ACHN (cell line): ENCODE measurements at places on chromosomes 5 and 9.

- no peak for DNase-seq
Measured at GRCh38 chr9:130782886-130783530, 52.0 kb upstream of the ABL1 start.

- no peak for DNase-seq
Measured at GRCh38 chr5:73971326-73971725, 345.3 kb downstream of the ARHGEF28 start.

- DNase-seq = no peak
Measured at GRCh38 chr5:147371290-147371689, 136.5 kb downstream of the STK32A start.

DNA sequence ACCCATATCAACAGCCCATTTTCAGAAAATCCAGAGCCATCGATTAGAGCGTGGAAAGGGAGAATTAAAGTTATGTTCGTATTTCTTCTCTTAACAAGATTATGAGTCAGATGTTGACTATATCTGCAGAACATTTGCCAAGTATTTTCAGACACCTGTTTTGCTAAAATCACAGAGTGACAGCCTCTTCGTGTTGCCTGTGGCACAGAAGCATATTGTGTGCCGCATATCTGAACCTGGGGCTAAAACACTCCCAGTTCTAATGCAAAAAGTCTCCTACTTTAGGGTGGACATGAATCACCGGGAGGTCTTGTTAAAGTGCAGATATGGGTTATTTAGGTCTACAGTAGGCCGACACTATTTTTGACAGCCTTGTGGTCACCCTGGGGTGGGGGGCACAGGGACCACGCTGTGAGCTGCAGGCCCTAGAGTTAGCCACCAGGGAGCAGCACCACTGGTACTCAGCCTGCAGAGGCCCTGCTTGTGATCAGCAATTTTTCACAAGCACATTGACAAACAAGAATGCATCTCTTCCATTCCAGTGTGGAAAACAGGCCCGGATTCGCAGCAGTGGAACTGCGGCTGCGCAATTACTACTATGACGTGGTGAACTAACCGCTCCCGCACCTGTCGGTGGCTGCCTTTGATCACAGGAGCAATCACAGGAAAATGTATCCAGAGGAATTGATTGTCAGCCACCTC is 93.5 kb downstream of the SYK start:
- DNase-seq = peak; percentile 6

DNA sequence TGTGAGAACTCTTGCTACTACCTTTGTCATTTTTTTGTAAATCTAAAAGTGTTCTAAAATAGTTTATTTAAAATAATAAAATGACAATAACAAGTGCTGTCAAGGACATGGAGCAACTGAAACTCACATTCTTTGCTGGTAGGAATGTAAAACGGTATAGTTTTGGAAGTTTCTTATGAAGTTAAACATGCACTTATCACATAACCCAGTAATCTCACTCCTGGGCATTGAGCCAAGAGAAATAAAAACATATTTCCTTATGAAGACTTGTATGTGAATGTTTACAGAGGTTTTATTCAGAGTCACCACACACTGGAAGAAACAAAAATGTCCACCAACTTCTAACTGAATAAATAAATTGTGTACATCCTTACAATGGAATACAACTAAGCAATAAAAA is 46.0 kb upstream of the COL15A1 start:
- DNase-seq = no peak

DNA sequence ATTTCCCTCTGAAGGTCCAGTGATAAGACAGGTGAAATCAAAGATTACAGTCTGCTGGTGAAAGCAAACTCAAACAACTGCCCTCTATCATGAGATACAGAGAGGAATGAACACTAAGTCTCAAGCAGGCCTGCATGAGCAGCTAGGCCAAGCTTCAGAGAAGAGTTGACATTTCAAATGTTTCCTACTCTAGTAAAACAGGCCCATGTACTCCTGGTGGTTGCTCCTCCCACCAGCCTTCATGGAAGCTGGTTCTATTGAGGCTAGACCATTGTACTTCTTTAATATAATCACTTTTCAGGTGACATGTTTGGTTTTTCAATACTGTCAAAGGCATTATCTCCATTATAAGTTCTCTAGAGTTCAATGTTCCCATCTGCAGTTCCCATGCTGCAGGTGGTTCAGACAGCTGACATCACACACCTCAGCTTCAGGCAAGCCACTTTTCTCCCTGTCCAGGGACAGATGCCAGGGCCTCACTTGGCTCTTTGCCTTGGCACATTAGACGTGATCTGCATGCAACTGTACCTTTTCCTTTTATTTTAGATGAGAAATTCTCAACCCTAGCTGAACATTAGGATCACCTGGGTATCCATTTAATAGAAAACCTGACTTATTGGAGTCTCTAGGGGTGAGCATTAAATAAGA is 89.8 kb downstream of the PIK3R1 start:
- DNase-seq = no peak

- peak; percentile 15 for DNase-seq
Measured at GRCh38 chr9:31542384-31543055, 841.9 kb upstream of the ACO1 start.

DNA sequence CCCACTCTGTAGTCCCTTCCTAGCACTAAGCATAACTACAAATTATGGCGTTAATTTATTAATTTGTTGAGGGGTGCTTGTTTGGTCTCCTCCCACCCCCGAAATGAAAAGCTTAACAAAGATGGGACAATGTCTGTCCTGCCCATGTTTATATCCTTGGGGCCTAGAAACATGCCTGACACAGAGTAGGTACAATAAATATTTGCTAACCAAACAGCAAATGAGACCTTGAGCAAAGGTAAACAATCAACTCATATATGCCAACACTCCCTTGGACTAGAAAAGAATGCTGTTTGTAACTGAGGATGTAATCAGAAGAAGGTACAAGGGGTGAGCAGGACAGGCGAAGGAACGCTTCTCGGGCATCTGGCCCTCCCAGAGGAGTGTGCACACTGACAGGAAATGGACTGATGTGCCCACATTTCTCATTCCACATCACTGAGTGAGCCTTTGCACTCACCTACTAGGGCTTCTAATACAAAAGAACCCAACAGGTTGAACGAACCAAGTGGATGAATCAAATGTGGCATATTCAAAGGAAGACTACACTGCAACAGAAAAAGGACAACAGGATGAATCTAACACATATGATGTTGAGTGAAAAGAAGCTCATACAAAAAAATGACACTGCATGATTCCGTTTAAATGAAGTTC is 66.8 kb downstream of the MED27 start:
- DNase-seq = no peak

- no peak for DNase-seq
Measured at GRCh38 chr5:179800071-179800695, 6.4 kb downstream of the LTC4S start.

DNA sequence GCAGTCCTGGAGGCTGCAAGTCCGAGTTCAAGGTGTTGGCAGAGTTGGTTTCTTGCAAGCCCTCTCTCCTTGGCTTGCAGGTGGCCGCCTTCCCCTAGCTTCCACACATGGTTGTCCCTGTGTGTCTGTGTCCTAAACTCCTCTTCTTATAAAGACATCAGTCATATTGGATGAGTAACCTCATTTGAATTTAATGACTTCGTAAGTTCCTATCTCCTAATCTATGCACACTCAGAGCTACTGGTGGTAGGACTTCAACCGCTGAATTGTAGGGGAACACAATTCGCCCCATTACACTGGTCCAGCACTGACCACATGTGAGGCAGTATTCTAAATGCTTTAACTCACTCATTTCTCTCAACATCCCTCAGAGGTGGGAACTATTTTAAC is 25.9 kb upstream of the ADAMTS2 start:
- DNase-seq = no peak

DNA sequence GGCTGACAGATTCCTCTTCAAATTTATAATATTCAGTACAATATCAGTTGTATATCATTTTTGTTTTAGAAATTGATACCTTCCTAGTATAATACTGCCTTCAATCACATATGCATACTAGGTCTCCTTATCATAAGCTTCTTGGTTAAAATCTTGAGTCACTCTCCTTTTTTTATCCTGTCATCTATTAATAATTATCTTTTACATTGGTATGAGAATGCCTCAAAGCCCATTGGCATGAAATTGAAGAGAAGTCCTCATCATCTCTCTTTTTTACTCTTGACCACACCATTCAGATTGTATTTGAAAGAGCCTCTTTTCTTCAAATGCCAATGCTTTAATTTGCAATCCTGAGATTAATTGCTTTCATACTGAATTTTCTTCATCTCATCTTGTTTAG is 810.3 kb downstream of the BRINP1 start:
- peak; percentile 76 for DNase-seq

- no peak for DNase-seq
Measured at GRCh38 chr9:6243746-6244145, 28.1 kb downstream of the IL33 start.

DNA sequence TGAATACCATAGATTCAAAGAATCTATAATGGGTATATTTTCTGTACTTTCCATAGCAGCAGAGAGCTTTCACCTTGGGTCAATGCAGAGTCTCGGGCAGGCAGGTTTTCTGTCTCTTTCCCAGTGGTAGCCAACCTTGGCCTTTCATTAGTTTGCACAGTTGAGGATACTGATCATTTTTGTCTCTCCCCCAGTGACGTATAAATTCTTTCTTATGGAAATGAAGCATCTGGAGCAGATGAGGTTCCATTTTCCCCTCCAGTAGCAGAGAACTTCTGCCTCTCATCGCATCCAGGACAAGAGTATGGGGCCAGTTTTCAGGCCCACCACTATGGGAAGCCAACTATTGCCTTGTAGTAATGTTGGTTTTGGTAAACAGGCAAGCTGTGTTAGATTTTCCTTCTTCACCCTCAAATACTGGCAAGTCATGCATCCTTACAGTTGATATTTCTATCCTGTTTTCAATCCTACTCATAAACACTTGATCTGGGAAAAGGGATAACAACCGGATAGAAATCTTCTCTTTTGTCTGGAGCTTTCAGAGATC is 845.2 kb upstream of the CDH18 start:
- DNase-seq = no peak

DNA sequence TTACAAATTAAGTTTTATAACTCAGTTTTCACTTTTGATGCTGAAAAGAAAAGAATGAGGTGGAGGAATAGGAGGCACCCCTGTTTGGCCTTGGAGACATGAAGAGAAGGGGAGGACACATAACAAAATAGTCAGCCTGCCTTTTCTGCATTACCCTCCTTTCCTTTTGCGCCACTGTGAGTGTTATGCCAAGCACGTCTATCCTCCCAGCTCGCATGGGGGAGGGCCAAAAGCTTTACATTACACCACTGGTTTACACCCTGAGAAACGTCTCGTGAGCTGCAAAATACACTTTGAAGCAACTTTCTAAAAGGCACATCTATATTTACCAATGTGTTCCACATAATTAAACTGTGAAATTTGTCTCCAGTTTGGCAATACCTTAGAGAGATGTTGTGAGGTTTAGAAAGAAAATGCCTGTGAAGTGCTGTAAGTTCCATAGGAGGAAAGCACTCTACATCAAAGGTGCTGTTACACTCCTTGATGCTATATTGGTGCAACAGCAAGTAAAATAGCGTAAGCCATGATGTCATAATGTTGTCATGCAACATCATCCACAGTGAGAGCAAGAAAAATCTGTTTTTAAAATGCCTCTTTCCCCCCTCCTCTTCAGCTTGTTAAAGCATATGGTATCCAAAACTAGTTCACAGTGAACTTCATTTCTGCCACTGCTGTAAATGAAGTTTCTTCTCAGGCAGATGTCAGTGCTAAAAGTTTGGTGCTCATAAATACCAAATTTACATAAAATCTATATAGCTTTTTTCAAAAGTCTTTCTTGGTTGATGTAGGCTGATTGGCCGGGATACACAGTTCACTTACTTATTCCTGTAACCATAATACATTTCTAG is 50.3 kb downstream of the CETN3 start:
- no peak for DNase-seq

DNA sequence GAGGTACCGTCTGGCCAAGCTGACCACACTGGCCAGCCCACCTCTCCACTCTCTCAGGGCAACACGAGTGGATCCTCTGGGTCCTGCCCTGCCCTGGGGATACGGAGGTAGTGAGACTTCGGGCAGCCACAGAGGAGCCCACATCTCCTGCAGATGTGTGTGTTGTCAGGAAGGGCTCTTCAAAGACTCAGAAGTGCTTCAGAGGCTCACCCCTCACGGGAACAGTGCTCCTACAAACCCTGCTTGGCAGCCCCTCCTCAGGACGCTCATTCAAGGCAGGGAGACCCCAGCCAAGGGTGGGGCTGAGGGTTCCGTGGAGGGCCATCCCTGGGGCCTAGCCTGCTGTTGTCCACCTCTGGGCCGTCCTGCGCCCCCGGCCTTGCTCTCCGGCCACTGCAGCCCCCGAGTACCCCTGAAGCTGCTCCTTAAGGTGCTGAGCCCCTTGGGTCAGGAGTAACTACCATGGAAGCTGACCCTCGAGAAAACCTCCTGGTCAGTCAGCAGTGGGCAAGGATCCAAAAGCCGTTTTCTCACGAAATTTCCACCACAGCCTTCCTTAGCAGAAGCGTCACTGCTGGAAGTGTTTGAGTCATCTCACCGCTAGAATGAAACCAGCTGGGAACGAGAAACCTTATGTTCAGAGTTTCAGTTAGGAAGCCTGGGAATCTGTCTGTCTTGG is 23.2 kb upstream of the LRRC14B start:
- peak; percentile 88 for DNase-seq
